ENCODE measurements at places on chromosomes 7 and 10.

- peak; percentile 58 for DNase-seq
Observed at GRCh38 chr7:28296571-28297483, 115.5 kb upstream of the CREB5 start.

GRCh38 chr10:73890261-73890660 is 15.9 kb upstream of the CAMK2G start:
- DNase-seq: no peak

DNA sequence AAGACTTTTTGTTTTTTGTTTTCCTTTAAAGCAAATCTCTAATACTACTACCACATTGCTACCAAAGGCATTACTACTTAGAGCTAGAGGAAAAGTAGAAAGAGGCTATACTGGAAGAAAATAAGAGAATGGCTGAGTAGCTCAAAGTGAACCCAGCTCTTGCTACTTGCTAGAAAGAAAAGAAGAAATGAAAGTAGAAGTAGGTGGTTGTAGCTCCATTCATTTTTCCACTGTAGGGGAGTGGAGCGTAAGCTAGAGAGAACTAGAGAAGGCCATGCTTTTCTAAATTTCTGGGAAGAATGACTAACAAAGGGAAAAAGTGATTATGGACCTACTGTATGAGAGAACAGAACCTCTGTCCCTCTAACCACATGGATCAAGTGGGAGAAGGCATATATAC is 184.4 kb downstream of the PON1 start:
- no peak for DNase-seq

DNA sequence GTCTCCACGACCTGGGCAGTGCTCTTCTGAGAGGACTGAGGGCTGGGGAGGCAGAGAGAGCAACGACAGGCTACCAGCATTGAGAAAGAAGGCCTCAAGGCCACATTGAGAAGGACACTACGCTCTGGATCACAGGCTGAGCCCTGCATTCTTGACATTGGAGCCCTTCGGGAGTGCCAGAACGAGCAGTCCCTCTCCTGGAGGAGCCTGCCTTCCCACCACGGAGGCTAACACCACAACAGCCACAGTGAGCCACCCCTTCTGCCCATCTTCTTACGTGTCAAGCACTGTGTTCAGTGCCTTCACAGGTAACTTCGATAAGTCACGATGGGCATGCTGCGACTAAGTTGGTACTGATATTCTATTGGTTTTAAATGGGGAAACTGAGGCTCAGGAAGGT is 267.8 kb downstream of the RPS24 start:
- DNase-seq: no peak

DNA sequence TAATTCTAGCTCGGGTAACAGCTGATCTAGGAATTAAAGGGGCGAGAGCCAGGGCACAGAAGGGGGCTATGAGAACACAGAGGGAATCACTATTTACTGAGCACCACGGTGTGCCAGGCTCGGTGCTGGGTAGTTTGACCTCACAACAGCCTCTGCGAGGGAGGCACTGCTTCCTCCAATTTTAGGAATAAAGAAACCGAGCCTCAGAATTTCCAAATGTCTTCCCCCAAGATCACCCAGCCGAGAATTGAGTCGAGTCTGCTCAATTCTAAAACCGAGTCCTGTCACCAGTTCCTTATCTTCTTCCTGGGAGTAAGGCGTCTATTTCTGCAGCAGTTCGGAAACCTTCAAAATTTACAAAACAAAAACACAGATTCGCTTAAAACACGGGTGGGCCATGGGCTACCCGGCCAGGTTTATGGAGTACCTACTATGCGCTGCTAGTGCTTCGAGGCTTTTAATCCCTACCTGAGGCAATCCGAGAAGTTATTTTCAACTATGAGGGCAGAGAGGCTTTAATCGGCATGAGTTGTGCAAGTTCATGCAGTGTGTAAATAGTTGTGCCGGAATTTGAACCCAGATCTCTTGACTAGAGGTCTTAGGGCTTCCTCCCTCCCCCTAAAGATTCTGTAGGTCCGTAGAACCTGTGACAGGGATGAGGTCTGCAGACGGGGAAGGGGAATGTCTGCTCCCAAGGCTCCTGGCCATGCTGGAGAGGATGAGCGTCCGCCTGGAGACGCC is 872 bp upstream of the HMX2 start:
- no peak for DNase-seq

DNA sequence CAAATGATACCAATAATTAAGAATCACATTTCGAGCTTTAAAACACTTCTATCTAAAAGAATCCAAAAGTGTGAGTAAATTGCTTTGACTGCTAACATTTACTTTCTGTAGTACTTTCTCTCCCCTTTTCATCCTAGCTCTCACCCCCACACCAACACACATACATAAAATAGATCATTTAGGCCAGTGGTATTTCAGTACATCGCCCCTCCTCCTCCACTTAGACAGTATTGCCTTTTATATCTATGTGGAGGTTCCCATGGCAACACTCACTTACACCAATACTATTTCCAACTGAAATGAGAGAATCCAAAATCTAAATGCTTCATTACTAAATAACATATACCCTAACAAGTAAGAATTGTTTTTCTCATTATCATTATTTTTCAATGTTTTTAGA is 58.9 kb downstream of the HIBADH start:
- DNase-seq: no peak

DNA sequence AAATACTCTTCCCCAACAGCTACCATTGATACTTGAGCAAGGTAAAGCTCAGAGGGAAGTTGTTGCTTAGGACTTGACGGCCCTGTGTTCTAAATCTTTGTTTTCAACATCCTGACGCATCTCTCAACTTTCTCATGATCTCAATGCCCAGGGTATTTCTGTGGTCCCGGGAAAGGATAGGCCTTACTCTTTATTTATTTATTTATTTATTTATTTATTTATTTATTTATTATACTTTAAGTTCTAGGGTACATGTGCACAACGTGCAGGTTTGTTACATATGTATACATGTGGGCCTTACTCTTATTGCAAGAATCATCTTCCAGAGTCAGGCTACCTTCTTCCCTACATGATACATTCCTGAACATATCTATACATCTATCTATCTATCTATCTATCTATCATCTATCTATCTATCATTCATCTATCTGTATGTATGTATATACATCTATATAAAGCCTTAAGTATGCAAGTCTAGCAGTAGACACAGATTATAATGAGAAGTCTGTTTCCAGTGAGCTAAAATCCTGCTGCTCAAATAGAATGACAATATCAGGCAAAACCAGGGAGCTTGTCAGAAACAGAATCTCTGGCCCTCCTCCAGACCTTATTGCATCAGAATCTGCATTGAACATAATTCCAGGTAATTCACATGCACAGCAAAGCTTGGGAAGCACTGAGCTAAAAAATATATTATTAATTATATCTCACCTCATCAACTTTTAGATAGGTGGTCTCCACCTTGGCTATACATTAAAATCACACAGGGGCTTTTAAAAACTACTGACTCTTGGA is 12.2 kb upstream of the CPA5 start:
- no peak for DNase-seq

DNA sequence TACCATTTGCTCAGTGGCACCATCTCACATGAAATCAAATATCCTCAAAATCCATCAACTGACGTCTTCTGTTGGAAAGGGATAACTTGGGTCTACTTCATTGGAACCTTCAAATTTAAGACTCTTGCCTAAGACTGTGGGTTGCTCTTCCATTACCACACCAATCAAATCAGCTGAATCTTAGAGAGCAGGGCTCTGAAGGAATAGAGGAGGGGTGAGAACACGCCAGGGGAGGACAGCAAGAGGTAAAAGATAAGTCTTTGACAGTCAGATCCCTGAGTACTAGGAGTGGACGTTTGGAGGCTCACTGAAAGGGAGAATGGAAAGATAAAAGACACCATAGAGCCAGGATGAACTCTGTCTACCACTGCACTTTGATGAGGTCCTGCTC is 107.5 kb downstream of the CCDC71L start:
- no peak for DNase-seq

DNA sequence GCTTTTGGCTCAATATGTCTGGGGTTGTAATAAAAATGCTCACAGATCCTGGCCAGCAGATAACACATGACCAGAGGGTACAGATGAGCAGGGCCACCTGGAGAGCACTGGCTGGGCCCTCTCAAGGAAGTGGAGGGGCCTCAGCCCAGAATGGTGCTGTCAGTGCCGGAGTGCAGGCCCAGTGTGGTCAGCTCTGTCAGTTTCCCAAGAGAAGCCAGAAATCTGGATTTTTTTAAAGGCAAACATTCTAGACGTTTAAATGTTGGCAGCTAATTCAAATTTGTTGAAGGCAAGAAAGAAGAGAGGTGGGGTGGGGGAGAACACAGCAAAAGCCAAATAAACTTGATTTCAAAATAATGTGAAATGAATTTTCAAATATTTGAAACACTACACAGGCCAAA is 2.0 kb downstream of the C10orf105 start:
- DNase-seq: no peak

Measured in stimulated activated CD4-positive, alpha-beta T cell treated with anti-CD3 and anti-CD28 coated beads, Interleukin-4, amount 100 ng/mL, for 24 hours (primary cell).